ENCODE measurements at places on chromosomes 4 and X. TPM values are rescaled to one million over a fixed set of nuclear protein-coding genes. Genes with fewer than 3 reads are reported as not detected.
A peak's percentile ranks its signal among the peaks of the same experiment; 100 is the strongest.

DNA sequence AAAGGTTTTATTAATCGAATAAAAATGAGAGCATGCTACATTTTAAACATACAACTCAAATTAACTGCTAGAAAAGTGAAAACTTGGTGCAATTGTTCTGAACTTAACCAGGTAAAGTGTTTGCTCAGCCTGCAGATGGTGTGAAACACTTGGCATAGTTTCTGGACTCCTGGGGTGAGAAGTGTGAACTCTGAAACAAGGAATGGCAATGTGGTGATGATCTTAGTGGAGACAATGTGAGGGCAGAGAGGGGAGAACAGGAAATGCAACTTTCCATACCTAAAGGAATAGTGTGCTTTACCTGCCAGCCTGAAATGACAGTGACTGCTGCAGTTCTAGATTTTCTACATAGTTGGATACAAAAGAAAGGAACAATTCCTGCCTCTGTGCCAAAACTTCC, 57.4 kb downstream of the CCSER1 start:
- no peaks in the 10 kb centered on the region for H3K4me1 ChIP-seq
- no peak overlapping the region for H3K4me3 ChIP-seq
- no peaks in the 10 kb centered on the region for H3K27me3 ChIP-seq
- DNase-seq, result no peak
- no peaks in the 10 kb centered on the region for H3K36me3 ChIP-seq
- H3K27ac ChIP-seq, result no peak overlapping the region

GRCh38 chr4:27368781-27369180, 508.1 kb downstream of the STIM2 start:
- no peak overlapping the region for H3K27ac ChIP-seq
- H3K36me3 ChIP-seq, result no peaks in the 10 kb centered on the region
- no peak for DNase-seq
- H3K4me1 ChIP-seq, result no peaks in the 10 kb centered on the region

DNA sequence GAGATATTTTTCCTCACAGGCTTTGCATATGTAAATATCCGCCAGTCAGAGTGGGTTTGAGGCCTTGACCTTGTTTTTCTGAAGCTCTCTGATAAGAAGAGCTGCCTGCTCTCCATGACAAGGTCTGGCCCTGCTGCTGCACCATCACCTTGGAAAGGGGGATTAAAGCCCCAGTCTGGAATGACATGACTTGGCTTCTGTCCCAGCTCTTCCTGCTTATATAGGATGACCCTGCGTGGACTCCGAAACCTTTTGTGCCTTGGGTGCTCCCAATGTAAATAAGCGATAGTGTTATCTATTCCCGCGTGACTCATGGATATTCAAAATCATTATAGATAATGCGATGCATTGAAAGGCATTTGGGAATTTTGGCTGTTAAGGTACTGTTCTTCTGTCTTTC, 139.3 kb downstream of the BMPR1B start:
- no peak overlapping the region for H3K27ac ChIP-seq
- no peaks in the 10 kb centered on the region for H3K36me3 ChIP-seq

DNA sequence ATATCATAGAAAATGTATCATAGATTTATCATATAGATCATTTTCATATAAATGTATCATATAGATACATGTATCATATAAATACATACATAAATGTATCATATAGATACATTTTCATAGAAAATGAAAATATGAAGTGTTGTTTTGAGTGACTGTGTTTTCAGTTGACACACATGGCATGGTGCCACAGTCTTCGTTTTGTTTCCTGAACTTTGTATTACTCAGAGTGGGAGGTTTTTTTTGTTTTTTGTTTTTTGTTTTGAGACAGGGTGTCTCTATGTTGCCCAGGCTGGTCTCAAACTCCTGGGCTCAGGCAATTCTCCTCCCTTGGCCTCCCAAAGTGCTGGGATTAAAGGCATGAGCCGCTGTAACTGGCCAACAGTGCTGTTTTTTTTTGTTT, 3.9 kb downstream of the RBM10 start:
- H3K27me3 ChIP-seq, result no peaks in the 10 kb centered on the region
- DNase-seq, result no peak
- H3K36me3 ChIP-seq, result no peaks in the 10 kb centered on the region
- no peak overlapping the region for H3K4me3 ChIP-seq
- no peak overlapping the region for H3K27ac ChIP-seq

GRCh38 chr4:100486496-100486895, 31.3 kb downstream of the EMCN start:
- H3K36me3 ChIP-seq, result no peaks in the 10 kb centered on the region
- H3K4me1 ChIP-seq, result no peaks in the 10 kb centered on the region
- no peak overlapping the region for H3K4me3 ChIP-seq
- H3K27ac ChIP-seq, result no peak overlapping the region
- DNase-seq, result no peak

GRCh38 chr4:74317616-74318246, 9.5 kb downstream of the EPGN start:
- DNase-seq, result no peak
- H3K27me3 ChIP-seq, result no peaks in the 10 kb centered on the region
- H3K4me1 ChIP-seq, result no peaks in the 10 kb centered on the region
- no peaks in the 10 kb centered on the region for H3K36me3 ChIP-seq
- no peak overlapping the region for H3K27ac ChIP-seq

GRCh38 chr4:86600007-86600653, 6.0 kb downstream of the PTPN13 start:
- no peaks in the 10 kb centered on the region for H3K4me1 ChIP-seq
- DNase-seq, result no peak
- no peak overlapping the region for H3K4me3 ChIP-seq
- no peaks in the 10 kb centered on the region for H3K27me3 ChIP-seq
- H3K36me3 ChIP-seq, result no peaks in the 10 kb centered on the region

DNA sequence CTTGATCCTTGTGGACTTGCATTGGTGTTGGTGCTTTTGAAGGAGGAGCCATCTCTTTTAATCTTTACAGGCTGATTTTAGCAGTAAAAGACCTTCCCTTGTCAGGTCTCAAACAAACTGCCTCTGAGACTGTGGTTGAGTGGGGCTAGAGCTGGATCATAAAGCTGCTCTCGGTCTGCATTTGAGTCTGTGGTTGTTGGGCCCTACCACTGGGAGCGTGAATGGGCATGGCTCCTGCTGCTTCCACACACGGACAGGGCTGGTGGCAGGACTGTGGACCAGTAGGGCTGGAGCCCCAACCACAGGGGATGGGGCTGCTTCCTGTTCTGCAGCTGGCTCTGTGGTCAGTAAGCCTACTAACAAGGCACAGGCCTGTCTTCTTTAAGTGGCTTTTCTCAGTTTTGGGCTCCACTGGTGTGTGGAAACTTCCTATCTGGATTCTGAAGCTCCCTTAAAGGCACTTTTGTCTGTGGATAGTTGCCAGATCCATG, 130.6 kb downstream of the RBM46 start:
- no peak overlapping the region for H3K27ac ChIP-seq
- H3K4me3 ChIP-seq, result no peak overlapping the region
- DNase-seq, result no peak
- no peaks in the 10 kb centered on the region for H3K27me3 ChIP-seq
- H3K4me1 ChIP-seq, result no peaks in the 10 kb centered on the region
- no peaks in the 10 kb centered on the region for H3K36me3 ChIP-seq

DNA sequence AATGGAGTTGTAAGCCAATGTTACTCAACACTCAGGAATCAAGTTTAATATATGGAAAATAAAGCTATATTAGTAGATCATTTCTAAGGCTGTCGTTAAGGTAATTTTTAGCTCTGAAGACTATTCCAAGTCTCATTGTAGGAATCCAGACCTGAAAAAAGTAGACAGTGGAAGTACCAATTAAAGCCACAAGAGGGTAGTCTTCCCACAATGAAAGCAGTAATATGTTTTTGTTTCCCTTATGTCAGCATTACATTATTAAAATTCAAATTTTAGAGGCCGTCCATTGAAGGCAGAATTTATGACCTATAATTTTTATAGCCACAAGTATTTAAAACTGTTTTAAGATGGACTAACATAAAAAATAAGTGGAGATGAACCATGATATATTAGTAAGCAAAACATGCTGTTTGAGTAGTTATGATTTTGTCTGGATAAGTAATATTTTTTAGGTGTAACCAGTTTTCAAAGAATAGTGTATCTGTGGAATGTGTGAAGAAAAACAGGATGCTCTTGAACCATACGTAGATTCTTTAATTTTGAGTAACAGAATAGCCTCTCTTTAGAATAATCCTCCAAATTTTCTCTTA, 372.6 kb upstream of the TECRL start:
- no peak overlapping the region for H3K4me3 ChIP-seq
- H3K27ac ChIP-seq, result no peak overlapping the region
- no peaks in the 10 kb centered on the region for H3K36me3 ChIP-seq

DNA sequence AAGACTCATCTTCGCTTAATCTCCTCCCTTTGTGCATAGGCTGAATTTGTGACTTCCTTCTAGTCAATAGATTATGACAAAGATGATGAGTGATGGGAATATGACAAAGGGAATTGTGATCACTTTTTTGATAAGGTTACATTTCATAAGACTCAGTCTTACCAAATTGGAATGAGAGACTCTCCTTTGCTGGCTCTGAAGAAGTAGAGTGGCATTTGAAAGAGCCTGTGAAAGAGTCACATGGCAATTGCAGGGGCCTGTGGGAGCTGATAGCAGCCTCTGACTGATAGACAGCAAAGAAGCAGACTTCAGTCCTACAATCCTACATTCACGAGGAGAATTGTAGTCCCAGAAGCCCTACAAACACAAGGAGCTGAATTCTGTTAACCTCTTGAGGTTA, 44.9 kb upstream of the ADAMTS3 start:
- no peak overlapping the region for H3K27ac ChIP-seq
- H3K4me3 ChIP-seq, result no peak overlapping the region
- no peak for DNase-seq
- H3K36me3 ChIP-seq, result no peaks in the 10 kb centered on the region

- no peaks in the 10 kb centered on the region for H3K36me3 ChIP-seq
- H3K27me3 ChIP-seq, result no peaks in the 10 kb centered on the region
- H3K4me1 ChIP-seq, result no peaks in the 10 kb centered on the region
- H3K27ac ChIP-seq, result no peak overlapping the region
Observed at GRCh38 chrX:119753639-119754257, 4.6 kb upstream of the SOWAHD start.

DNA sequence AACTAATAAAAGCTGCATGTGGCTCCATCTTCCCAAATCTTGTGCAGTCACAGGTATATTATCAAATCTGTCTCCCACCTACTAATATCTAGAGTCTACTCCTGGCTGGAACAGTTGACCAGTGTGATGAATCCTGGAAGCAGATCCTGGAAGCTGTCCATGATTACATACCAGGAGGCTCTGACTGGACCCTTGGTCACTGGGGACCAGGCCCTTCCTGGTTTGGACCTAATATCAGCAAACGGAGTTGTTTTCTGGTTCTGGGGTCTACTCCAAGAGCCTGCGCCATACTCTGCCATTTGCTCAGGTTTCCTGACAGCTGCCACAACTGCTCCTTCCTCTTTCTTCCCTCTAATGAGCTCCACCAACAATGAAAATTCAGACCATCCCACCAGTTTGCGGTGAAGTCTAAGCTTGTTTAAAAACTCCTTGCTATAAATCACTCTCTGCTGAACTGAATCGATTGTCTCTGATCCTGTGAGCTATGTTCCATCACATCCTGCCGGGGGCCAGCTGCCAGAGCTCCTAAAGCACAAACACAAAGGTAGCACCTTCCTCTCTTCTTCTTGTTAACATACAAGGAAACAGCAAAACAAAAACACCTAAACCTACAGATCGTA, 114.2 kb downstream of the PALLD start:
- no peaks in the 10 kb centered on the region for H3K4me1 ChIP-seq
- no peak for DNase-seq
- H3K27ac ChIP-seq, result no peak overlapping the region
- no peaks in the 10 kb centered on the region for H3K27me3 ChIP-seq

- H3K4me3 ChIP-seq, result no peak overlapping the region
- H3K27ac ChIP-seq, result no peak overlapping the region
- no peaks in the 10 kb centered on the region for H3K27me3 ChIP-seq
- H3K4me1 ChIP-seq, result no peaks in the 10 kb centered on the region
- no peak for DNase-seq
Observed at GRCh38 chr4:189050643-189051042, 890.0 kb upstream of the FRG1 start.

DNA sequence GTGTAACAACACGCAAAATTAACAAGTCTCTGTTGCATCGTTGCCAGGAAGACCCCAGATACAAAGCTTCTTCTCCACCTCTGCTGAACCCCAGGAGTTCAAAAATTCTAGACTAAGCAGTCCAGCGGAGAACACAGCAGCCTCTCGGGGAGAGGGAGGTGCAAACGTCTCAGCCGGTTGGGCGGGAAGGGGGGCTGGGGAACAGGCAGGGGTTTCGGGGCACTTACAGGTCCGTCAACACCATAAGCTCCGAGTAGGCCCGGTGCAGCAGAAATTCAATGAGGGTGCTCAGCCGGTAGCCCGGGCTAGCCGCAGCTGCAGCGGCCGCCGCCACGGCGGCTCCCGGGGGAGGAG, 394 bp downstream of the MED14 start:
- H3K27ac ChIP-seq, result peak overlapping the region; percentile 91
- H3K36me3 ChIP-seq, result no peaks in the 10 kb centered on the region
- no peaks in the 10 kb centered on the region for H3K4me1 ChIP-seq
- H3K4me3 ChIP-seq, result peak overlapping the region; percentile 70

- no peaks in the 10 kb centered on the region for H3K36me3 ChIP-seq
- no peak for DNase-seq
- H3K4me3 ChIP-seq, result no peak overlapping the region
- peak overlapping the region; percentile 68 for H3K27ac ChIP-seq
Observed at GRCh38 chr4:107640197-107640596, 79.8 kb downstream of the PAPSS1 start.

- no peaks in the 10 kb centered on the region for H3K36me3 ChIP-seq
- no peak overlapping the region for H3K4me3 ChIP-seq
Observed at GRCh38 chr4:153467897-153468262, 1.7 kb downstream of the TMEM131L start.

DNA sequence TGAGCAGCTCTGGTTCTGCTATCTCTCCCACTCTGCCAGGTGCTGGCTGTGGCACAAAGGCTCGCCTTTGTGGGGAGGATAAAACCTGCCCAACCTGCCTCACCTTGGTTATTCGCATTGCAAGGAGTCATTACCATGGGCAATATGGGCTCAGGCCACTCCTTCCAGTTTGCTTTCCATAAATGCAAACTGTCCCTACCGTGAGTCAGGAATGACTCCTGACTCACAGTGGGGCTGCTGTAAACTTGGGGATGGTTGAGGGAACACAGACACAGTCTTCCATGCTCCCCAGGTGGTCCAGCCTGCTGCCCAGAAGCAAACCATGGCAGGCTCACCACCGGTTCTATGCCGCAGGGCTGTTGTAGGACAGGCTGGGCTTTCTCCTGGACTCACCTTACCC, 36.1 kb downstream of the COQ2 start:
- no peak overlapping the region for H3K27ac ChIP-seq
- H3K4me1 ChIP-seq, result no peaks in the 10 kb centered on the region
- no peaks in the 10 kb centered on the region for H3K36me3 ChIP-seq

- H3K4me3 ChIP-seq, result no peak overlapping the region
- no peaks in the 10 kb centered on the region for H3K36me3 ChIP-seq
- H3K27ac ChIP-seq, result no peak overlapping the region
- H3K4me1 ChIP-seq, result no peaks in the 10 kb centered on the region
- no peak for DNase-seq
- H3K27me3 ChIP-seq, result no peaks in the 10 kb centered on the region
Observed at GRCh38 chr4:46274717-46275116, 115.2 kb downstream of the GABRA2 start.

- no peak overlapping the region for H3K27ac ChIP-seq
- DNase-seq, result no peak
- H3K4me3 ChIP-seq, result no peak overlapping the region
- H3K27me3 ChIP-seq, result no peaks in the 10 kb centered on the region
- H3K4me1 ChIP-seq, result no peaks in the 10 kb centered on the region
- H3K36me3 ChIP-seq, result no peaks in the 10 kb centered on the region
Observed at GRCh38 chrX:45614853-45615252, 414.2 kb upstream of the DIPK2B start.

GPR78 gene
- total RNA-seq, result 0.45 TPM

MAGEC3 gene
- not detected for total RNA-seq

LCORL gene
- total RNA-seq, result 17.8 TPM

FABP2 gene
- total RNA-seq, result not detected

HMX1 gene
- total RNA-seq, result 5.3 TPM

FAM47A gene
- 0.17 TPM for total RNA-seq

Data from prostate gland (tissue), 2 donors.